LHCN-M2 (cell line): ENCODE measurements at places on chromosomes 7 and 10. TPM values are rescaled to one million over a fixed set of nuclear protein-coding genes. Genes with fewer than 3 reads are reported as not detected.

EMX2 gene
- total RNA-seq: not detected in 2 replicates

ATG9B gene
- total RNA-seq: 0.06 TPM in 2 replicates

SKIDA1 gene
- total RNA-seq: 0.13 and 0.63 TPM in 2 replicates

LRRC18 gene
- total RNA-seq: not detected in 2 replicates

IL2RA gene
- total RNA-seq: not detected in 2 replicates

FAM241B gene
- not detected in 2 replicates for total RNA-seq

CDK14 gene
- total RNA-seq: 23.4 and 23.6 TPM in 2 replicates

CDNF gene
- 0.96 and 1.1 TPM in 2 replicates for total RNA-seq

GPR146 gene
- 4.2 and 4.6 TPM in 2 replicates for total RNA-seq

PTPRZ1 gene
- not detected in 2 replicates for total RNA-seq

IGF2BP3 gene
- total RNA-seq: 60.3 and 63.3 TPM in 2 replicates

DNA sequence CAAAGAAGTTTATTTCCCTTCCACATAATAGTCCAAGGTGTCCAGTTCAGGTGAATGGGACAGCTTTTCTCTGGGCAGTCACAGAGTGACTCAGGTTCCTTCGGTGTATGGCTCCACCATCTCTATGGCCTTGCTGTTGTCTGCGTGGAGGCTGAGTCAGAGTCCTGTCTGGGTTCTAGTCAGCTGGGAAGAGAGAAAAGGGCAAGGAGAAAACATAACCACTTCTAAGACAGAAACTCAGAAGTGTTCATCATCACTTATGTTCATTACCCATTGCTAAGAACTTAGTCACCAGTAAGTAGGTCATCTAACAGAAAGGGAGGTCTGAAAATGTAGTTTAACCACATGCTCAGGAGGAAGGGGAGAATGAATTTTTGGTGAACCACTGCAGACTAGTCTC is 32.4 kb upstream of the CCDC7 start:
- DNase-seq: peak; percentile 84

DNA sequence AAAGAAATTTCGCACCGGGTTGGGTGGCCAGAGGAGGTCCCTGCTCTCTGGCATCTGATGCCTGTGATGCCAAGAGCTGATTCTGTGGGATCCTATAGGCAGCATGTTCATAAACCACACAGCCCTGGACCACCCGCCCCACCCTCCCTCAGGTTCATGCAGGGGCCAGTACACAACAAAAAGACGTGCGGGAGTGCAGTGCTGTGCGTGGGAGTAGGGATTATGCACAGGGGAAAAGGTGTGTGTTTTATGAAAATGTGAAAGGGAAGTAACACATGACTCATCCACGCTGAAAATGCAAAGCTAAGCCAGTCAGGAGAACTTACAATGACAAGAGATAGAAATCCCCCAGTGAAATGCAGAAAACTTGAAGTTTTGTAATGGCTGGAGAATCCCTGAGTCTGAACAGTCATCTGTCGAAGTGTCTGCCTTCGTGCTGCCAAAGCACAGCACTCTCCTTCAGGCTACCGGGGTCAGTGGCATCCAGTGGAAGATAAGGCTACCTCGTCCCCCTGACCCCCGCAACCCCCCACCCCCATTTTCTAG is 1.1 kb downstream of the KIAA1217 start:
- peak; percentile 6 for DNase-seq

DNA sequence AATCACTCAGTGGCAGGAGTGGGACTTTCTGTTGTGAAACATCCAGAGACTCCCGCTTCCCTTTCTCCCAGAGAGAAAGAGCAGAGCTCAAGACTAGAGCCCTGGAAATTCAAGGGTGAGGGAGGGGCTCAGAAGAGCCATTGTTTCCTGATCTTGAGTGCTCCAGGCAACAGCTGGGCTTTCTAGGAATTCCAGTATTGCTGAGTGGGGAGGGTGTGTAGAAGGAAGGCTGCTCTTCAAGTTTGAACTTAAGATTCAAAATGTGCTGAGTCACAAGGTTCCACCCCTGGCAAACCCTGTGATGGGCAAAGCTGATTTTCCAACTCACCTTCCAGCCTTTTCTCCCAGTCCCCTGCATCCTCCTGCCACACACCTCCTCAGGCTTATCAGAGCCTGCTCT is 42.3 kb upstream of the MSRB2 start:
- peak; percentile 15 for DNase-seq

GRCh38 chr10:130353928-130354572 is 217.9 kb downstream of the GLRX3 start:
- DNase-seq: no peak

DNA sequence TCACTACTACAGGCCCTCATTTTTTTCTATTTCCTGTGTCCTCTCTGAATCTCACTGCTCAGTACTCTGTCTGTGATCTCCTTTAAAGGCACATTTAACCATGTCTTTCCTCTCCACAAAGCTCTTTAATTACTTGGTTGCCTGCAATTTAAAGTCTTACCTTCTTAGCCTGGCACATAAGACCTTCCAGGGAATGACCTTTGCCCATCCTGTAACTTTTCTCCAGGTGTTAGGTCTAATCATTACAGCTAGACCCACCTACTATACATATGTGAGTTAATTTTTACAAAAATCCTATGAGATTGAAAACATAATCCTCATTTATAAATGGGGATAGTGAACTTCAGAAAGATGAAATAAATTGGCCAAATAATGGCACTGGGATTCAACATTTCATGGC is 244.1 kb upstream of the RHOBTB1 start:
- no peak for DNase-seq

- no peak for DNase-seq
Measured at GRCh38 chr7:91512958-91513357, 248.7 kb downstream of the FZD1 start.

GRCh38 chr10:110398419-110399105 is 93.8 kb upstream of the SMNDC1 start:
- peak; percentile 99 for DNase-seq

GRCh38 chr10:20492447-20492846 is 404.7 kb downstream of the NEBL start:
- no peak for DNase-seq

DNA sequence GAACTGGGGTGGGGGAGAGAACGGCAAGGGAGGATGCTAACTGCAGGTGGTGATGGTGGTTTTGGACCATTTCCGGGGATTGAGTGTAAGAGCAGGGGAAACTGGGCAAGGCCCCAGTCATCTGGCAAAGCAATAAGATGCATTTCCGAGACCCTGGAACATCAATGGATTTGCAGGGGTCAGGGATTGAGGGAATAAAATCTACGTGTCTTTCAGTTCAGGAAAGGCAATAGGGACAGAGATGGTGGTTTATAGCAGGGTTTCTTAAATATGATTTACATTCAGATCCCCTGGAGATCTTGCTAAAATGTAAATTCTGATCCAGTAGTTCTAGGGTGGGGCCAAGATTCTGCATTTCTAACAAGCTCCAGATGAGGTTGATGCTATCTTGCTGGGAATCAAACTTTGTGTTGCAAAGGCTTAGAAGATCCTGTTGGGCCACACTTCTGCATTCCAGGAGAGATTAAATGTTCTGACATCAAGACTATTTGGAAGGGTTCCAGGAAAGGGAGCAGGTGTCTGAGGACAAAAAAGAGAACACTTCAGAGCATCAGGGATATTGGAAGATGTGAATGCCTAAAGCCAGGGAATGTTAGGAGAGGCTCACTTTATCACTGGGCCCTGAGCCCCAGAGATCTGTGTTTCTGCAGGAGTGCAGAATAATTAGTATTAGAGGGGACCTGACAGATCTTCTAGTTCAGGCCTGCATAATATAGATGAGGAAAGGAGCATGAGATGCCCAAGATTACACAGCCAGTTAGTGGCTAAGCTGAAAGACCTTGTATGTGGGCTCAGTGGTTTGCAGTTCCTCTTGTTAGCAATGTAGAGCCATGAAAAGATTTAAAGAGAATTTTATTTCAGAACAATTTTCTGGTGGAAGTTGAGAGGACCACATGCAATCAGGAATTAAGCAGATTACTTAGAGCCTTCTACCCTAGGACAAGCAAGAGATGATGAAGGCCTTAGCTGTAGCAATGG is 32.4 kb downstream of the BLNK start:
- DNase-seq: peak; percentile 2

GRCh38 chr10:103856797-103857170 is 1.4 kb upstream of the SH3PXD2A start:
- DNase-seq: no peak

DNA sequence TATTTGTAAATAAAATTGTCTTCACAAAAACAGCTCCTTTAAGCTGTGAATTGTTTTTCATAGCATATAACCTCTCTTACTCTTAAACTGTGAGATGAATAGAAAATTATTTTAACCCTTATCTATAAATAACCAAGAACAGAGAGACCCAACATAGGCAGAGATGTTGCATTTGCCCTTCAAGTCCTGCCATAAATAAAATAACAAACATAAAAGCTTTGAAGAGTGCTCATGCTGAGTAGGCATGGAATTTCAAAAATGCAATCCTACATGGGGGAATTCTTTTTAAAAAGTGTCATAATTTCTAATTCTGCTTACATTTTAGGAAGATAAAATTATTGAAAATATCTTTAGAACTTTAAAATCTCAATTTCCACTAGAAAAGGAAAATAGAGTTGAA is 124.1 kb upstream of the FERD3L start:
- DNase-seq: peak; percentile 21

DNA sequence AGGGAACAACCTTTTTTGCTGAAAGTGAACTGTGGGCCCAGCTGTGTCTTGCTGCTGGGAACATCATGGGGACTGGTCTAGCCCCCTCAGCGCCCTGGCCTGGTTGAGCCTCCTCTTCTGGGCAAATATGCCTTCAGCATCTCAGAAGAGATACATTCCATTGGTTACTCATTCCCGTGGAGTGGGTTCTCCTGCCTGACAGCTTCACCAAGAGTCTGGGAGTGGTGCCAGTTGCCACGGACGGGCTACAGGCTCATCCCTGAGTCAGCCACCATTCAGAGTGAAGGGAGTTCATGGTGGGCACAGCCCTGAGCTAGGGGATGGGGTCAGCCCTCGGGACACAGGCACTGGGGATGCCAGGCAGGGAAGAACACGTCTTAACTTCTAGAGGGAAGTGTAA is 81.9 kb downstream of the RAMP3 start:
- peak; percentile 78 for DNase-seq

DNA sequence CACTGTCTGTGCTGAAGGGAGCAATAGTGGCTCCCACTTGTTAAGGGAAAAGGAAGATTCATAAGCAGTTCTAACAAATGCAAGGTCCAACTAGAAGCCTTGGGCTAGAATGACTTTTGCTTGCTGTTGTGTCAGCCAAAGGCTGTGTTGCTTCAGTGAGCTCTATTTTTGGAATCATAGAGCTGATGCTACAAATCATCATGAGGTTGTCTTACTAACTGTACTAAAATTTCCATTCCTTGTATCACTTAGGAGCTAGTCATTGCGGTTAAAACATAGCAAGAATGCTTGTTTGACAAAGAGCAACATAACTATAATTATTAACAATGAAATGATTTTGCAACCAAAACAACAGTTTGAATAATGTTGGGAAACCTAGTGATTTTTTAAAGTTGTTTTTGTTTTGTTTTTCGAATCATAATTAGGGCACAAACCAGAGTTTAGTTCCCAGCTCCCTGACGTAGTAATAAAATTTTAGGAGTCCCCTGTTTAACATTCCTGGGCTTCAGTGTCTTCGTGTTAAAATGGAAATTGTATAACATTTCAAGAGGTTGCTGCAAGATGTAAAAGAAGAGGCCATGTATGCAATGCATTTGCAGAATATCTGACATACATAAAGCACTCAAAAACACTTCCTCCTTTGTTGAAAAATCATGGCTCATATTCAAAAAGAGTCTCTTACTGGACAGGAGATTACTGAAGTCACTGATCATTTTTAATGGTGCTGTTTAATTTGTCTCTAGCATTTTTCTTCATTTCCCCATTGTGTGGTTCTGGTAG is 183.4 kb downstream of the MACC1 start:
- peak; percentile 94 for DNase-seq

DNA sequence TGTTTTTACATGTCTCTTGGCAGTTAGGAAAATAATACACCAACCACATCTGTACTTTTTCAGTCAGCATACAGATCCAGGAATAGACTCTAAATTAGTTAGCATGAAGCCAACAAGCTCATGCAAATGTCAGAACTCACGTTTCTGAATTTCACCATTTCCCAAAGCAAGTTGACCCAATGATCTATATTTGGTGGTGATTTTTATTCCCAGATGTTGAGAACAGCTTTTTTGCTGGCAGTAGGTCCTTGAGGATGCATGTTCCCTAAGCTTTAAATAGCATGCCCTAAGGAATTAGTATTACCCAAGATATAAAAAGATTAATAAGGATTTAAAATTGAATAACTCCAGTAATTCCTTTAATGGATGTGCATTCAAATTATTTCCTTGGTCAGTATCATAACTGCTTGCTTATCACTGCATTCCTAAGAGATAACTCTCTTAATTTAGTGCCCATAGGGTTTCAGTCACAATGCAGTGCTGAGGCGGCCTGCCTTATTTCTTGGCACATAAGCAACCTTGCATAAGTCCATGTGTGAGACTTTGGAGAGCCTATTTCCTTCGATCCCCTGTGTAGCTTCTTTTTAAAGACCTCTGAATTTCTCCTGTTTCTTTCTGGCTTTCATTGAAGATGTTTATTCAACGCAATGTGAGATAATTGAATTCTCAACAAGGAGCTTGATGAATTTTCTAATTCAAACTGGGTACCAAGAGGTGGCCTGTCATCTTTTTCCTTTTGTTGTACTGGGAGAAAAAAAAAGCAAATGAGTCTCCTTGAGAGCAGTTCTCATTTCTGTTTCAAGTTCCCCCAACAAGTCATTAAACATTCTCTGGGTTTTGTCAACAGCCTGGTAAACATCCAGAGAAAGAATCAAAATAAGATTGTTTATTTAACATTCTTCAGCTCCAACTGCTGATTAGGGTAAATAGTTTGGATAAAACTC is 135.3 kb upstream of the MEOX2 start:
- no peak for DNase-seq

DNA sequence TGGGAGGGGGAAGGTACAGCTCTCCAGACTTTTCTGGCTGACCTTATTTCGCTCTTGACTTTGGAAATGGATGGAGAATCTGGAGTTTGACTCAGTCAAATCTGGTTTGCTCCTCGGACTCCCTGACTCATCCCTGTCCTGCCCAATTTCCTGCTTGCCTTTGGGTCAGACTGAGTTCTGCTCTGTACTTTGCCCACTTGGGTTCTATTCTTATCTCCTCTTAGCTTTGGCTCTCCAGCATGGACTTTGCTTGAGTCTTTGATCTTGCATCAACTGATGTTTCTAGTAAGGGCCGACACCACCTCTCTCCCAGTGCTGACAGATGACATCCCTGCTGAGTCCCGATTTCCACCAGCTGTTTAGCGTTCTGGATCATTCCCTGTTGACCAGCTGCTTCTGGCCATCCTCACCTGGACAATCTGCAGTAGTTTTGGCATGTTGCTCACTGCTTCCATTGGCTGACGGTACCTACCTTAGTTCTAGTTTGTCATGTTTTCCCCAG is 335.3 kb downstream of the SUGCT start:
- DNase-seq: peak; percentile 45

- DNase-seq: no peak
Measured at GRCh38 chr7:103791894-103792293, 197.6 kb downstream of the RELN start.

- DNase-seq: no peak
Measured at GRCh38 chr7:148935451-148935850, 51.4 kb upstream of the EZH2 start.

DNA sequence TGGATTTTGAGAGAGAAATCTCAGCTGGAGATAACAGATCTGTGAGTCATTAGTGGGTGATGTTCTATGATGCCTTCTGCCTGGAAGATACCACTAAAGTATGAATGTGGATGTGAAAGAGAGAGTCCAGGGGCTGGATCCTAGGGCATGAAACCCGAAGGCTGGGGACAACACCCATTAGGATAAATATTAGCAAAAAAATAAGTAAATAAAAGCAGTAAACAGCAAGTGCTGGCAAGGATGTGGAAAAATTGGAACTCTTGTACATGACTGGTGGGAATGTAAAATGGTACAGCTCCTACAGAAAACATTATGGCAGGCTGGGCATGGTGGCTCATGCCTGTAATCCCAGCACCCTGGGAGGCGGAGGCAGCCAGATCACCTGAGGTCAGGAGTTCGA is 16.6 kb upstream of the MGMT start:
- DNase-seq: no peak
